Endothelial cell of umbilical vein (primary cell): ENCODE measurements at places on chromosomes 4 and X.
A peak's percentile ranks its signal among the peaks of the same experiment; 100 is the strongest.

DNA sequence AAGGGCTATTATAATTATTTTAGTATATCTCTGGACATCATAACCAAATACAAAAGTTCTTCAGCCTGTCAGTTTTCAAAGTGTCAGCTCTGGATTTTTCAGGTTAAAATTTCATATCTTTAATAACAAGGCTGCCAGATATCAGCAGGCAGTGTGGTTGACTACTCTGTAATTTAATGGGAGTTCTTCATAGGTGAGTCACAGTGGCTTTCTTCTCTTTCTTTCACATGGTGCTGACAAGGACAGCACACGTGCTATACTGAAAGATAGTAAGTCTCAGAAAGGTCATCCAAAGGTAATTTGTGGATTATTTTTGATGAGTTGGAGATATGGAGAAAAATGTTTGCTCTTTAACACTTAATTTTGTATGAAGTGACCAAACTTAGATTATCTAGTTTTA lies 43.2 kb downstream of the GALNT7 start:
- peak; percentile 53 for DNase-seq

- no peak for DNase-seq
Observed at GRCh38 chrX:12819222-12819621, 28.0 kb downstream of the PRPS2 start.

DNA sequence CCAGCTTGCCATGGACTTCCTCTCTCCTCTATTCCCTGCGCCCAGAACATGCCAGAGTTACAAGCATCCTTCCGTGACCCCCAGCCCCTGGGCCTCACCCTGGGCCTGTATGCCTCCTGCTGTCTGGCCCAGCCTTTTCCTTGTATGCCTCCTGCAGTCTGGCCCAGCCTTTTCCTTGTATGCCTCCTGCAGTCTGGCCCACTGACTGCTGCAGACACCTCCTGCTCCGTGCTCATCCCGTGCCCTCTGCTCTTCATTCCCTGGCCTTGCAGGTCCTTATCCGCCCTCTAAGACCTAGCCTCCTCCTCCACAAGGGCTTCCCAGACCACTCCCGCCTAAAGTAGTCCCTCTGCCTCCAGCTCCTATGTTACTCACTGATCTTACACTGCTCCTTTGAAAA lies 44.2 kb downstream of the IRF2 start:
- DNase-seq, result no peak

- DNase-seq, result no peak
Observed at GRCh38 chr4:120902925-120903324, 19.6 kb downstream of the PRDM5 start.

DNA sequence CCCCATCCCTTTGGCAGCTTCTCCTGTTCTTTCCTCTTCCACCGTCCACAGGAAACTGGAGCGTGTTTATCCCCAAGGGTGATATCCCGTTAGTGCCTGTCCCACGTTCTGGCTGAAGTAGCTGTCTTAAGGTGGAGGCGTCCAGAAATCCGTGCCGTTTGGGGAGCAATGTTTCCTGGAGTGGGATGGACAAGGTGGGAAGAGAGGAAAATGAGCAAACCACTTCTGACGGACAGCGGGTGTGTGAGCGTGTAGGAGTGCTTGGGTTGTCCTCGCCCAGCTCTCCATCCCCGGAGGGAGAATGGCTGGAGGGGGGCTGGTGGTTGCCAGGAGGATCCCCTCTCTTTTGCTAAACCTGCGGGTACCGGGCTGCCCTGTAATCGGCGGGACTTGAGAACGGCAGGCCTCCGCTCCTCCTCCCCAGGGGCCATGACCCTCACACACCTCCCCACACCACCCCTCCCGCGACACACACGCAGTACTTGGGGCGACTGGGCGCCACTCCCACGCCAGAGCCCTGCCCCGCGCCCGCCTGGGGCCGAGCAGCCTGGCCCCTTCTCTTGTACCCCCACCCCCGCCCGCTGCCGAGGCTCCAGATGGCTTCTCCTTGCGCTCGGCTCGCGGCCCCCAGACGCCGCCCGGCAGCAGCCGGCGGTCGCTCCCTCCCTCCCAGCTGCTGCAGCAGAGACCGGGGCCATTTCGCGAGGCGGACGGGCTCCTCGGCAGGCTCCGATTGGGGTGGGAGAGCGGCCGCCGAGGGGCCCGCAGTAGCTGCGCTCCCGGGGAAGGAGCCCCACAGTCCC lies 13.9 kb upstream of the PRDM8 start:
- no peak for DNase-seq

GRCh38 chrX:120680090-120680489 lies 50.2 kb upstream of the C1GALT1C1 start:
- no peak for DNase-seq

- no peak for DNase-seq
Observed at GRCh38 chr4:107292979-107293378, 256.9 kb upstream of the DKK2 start.

GRCh38 chr4:8710416-8710815 lies 117.9 kb downstream of the CPZ start:
- no peak for DNase-seq

DNA sequence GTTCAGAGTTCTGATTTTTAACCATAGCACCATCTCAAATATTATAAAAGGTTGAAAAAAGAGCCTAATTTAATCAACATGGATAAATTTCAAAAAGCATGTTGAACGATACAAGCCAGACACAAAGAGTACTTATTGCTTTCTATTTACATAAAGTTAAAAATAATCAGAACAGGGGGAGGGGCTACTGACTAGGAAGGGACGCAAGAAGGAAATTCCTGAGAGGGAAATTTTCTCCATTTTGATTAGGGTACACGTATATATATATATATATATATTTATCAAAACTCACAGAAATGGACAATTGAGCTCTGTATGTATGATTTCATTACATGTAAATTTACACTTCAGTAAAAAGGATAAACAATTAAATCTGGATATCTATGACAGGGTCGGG lies 482 bp upstream of the MBTPS2 start:
- DNase-seq, result no peak

DNA sequence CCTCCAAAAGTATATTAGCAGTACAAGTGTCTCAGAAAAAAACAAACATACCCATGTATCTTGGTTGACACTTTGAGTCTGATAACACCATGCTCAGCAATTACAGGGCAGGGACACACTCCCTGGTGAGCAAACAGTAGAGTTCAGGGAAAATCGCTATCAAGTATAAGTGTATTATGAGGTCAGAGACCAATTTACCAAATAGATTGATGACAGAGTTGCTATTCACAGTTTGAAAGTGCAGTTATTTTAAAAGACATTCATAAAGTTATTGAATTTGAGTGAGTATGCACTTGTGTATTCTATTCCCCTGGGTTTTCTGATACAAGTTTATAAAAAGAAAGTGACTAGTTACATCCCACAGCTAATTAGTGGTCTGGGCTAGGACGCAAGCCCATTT lies 10.2 kb upstream of the LONRF3 start:
- no peak for DNase-seq

- no peak for DNase-seq
Observed at GRCh38 chrX:103565752-103566151, 19.6 kb upstream of the TCEAL4 start.

GRCh38 chr4:9918484-9918883 lies 102.8 kb downstream of the SLC2A9 start:
- no peak for DNase-seq
